Activated CD4-positive, CD25-positive, alpha-beta regulatory T cell (primary cell): ENCODE measurements at places on chromosomes 5 and 9.

- no peak for DNase-seq
Observed at GRCh38 chr9:17025281-17025680, 109.6 kb upstream of the CNTLN start.

DNA sequence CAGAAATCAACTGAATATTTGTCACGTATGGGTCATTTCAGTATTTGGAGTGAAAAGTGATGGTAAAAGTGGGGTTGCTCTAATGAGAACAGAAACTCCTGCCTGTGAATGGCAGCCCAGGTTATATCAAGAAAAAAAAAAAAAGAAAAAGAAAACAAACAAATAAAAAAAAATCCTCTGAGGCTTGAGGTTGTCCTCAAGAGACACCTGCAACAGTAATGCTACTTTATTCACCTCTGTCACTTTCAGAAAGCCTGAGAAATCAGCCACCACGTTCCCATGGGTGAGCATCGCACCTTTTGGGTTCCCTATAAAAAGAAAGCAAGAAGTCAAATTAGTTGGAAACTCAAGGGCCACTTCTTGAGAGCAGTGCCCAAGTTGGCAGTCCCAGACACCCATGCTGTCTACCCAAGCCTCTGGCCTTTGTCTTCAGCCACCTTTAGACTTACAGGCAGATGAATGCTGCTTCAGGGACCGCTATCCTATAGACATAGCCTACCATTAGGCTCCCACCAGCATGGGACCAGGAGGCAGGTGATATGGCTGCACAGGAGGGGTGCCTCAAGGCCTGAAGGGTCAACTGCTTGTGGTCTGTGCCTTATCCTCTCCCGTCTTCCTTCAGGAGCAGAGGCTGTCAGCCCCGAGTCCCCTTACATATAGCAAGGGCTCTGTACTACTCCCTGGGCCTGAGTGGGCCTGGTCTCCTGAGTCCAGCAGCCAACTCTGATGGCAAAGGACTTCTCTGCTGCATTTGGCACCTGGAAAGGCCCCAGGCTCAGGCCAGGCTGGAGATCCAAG lies 31.1 kb upstream of the MEIKIN start:
- DNase-seq: no peak

DNA sequence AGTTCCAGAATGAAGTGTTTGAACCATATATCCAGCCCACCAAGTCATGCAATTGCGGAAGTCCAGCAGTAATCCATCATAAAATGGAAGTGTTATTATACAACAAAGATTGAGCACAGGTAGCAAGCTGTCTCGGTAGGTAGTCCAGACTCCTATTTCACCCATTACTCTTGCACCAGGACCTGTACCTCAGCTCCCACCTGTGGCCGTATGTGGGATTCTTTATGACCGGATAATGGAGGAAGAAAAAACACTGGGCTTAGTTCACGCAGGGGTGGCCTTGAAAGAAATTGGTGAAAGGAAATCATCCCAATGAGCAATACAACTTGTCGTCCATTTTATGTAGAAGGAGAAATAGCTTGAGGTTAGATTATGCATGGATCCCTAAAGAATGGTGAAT lies 216.3 kb downstream of the ESM1 start:
- no peak for DNase-seq

DNA sequence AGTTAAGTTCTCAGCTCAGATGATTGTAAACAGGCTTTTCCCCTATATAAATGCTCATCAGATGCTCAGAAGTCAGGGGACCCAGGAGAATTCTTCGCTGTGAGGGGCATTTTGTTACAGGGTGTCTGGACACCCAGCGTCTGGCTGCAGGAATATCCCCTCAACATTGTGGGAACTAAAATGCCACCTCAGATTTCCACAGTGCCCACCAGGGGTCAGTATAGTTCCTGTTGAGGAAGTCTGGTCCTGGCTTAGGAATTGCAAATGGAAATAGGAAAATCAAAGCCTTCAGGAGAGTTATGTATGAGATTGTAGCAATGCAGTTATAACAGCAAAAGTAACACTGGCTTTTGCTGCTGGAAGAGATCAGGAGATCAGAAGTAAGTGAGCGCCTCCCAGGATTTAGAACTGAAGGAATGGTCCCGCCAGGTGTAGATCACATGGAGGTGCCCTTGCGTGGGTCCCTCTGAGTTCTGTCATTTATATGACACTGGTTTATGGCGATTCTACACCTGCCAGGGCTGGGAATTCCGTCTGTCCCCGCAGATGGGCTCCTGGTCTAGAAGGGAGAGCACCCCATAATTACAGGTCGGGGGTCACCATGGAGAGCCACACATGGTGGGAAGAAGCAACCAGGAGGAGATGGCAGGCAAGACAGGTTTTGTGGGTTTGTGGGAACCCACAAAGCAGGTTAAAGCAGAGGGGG lies 47.1 kb upstream of the CTSL start:
- no peak for DNase-seq

DNA sequence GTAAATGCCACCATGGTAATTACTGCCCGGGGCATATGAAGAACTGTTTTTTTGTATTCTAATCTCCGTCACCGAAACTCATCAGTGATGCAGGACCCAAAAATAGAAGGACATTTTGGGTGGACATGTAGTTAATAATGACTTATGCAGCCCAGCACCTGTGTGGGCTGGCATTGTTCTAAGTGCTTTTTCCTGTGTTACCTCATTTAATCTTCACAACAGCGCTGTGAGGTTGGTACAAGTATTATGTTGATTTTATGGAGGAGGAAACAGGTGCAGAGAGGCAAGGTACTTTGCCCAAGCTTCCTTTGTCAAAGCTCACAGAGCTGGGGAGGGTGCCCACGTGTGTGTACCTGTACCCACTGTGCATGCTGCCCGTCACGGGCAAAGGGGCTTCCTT lies 58.4 kb downstream of the DAPK1 start:
- no peak for DNase-seq

GRCh38 chr5:107154593-107154992 lies 516.1 kb downstream of the EFNA5 start:
- DNase-seq: no peak

DNA sequence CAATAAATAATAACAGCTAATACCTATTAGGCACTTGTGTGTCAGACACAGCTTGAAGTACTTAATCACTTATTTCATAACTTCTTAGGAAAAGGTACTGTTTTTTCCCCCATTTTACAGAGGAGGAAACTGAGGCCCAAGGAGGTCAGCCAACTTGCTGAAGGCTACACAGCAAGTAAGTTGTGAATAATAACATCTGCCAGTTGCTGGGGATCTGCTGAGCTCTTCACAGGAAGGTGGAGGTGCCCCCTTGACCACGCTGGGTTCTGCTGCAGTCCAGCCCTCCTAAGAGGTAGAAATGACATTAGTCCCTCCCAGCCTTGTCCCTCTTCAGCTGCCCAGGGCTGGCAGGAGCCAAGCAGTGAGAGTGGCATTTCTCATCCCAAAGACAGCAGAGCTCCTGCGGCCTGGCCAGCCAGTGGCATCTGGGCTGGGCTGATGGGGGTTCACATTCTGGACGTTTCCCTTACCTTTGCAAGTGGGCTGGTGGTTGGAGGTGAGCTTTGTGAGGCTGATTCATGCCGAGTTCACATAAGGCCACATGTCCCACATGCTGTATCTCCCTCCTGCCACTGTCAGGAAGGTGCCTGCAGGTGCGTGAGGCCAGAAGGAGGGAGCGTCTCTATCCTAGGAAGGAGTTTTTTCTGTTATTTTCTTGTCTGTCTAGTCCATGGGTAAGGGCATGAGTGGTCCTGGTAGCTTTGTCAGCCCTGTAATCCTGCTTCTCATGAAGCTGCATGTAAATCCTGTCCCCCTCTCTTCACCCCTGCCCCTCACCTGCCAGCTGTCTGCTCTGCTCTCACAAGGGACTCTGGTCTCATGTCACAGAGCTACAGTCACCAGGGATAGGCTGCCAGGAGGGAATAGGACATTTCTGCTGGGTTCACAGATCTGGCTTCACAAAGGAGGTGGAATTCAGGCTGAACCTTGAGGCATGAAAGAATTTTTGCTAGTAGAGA lies 171.7 kb downstream of the MACROH2A1 start:
- no peak for DNase-seq

GRCh38 chr5:68845131-68845530 lies 248.7 kb upstream of the SLC30A5 start:
- no peak for DNase-seq

- DNase-seq: no peak
Observed at GRCh38 chr5:136802383-136802782, 437.0 kb upstream of the TRPC7 start.

DNA sequence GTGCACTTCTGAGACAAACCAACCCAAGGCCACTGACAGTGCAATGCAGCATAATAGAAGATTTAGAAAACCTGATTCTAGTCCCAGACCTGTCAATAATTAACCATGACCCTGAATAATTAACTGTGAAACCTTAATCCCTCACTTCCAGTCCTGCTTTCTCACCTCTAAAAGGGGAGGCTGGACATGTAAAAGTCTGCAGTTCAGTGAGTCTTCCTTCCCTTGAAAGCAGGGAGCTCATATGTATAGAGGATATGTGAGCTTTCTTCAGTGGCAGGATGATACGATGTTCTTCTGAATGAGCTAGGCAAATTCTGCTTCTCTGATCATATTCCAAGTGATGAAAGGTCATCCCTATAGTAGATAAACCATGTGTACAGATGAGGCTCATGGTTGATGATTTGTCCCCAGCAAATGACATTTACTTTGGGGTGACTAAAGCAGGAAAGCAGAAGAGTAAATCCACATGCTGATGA lies 2.9 kb downstream of the KCNV2 start:
- DNase-seq: no peak

- peak; percentile 55 for DNase-seq
Observed at GRCh38 chr5:50667023-50667652, 701 bp downstream of the PARP8 start.

DNA sequence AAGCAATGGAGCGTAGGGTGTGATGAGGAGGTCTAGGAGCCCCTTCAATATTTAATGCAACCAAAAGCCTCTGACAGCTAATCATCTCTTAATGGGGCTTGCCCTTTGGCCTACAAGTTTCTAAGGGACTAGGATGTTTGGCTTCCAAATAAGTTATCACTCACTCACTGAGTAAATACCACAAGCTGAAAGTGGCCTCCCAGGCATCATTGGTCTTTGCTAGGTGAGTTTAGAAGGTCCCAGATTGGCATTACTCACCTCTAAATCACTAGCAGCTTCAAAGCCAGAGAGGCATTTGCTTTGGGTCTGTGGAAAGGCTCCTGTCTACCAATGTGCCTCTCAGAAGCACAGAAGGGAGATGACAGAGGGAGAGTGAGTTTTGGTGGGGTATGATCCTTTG lies 344.2 kb downstream of the NTRK2 start:
- no peak for DNase-seq

DNA sequence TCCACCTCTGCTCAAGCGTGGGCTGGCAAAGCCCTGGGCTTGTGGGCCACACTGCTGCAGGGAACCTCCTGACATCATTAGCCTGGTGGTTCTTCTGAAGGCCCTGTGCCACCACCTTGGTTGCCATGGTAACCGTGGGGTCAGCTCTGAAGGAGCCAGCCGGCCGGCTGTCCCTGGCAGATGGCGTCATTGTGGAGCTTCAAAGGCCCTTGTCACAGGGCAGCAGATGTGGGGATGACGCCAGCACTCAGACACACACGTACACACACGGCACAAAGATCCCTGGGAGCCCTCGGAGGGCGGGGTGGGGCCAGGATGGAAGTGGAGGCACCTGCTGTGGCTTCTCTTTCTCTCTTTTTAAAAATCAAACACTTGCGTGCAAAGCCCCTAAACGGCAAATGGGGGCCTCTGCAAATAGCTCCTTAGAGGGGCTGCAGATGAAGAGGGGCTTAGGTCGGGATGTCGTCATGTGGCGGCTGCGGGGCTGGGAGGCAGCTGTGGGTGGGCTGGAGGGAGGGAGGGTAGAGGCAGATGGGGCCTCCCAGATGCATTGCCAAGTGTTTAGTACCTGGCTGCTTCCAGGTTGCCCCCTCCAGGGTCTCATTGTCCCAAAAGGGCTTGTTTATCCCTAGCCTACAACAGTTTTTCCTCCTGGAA lies 19.5 kb upstream of the RPL26L1 start:
- DNase-seq: no peak

- DNase-seq: no peak
Observed at GRCh38 chr9:133787754-133788025, 49.5 kb upstream of the SARDH start.

DNA sequence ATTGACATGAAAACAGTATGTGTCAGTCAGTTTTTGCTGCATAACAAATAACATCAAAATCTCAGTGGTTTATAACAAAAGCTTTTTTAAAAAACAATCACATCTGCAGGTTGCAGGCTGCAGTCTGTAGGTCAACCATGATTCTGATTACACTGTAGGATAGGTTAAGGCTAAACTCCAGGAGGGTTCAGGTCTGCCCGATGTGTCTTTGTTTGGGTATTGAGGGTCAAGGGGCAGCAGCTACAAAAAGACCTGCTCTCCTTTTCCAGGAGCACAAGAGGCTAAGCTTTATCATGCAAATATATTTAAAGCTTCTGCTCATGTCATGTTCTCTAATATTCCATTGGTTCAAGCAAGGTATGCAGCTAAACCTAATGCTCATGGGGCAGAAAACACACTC lies 18.2 kb downstream of the GRIA1 start:
- no peak for DNase-seq

GRCh38 chr5:158979749-158980521 lies 119.8 kb downstream of the EBF1 start:
- DNase-seq: no peak

GRCh38 chr5:59209758-59210359 lies 627.0 kb downstream of the RAB3C start:
- DNase-seq: no peak

DNA sequence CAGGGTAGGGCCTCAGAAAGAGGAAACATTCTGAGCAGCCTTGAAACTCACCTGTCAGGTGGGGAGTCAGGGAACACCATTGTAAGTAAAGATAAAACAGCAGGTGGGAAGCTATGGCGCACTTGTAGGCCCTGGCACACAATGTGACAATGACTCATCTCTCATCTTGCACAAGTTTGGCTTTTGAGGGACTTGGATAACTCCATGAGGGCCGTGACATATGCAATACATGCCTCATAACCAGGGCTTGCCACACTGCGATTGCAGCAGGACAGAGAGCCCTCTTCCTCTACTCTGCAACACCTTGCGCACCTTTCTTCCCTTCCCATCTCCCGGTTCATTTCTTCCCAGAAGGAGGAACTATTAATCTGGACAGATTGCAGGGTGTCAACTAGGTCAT lies 144.9 kb downstream of the CEP120 start:
- no peak for DNase-seq

DNA sequence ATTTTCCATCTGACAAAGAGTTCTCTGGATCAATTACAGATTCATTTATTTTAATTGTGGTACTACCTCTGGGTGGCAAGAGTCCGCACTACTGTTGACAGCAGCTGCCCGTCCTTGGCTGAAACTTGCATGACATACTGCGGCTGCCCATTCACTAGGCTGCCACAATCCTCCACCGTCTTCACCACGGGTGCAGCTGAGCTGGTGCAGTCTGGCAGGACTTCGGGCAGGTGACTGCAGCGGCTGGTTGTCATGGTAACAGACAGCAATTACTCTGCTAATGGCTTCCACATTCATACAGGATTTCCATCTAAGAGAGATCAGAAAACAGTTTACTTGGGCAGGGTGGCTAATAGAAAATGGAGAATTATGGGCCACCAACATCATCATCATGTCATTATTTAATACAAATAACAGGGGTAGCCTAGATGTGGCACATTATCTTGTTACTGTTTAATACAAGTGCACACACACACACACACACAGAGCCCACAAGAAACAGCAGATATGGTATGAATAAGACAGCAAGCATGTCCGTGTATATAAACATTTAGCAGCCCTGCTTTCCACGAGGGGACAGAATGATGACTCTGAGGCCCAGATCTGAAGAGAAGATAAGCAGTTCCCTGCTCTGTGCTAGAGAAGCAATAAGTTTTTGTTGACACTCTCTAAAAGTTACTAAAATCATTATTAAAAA lies 112.3 kb downstream of the MARCHF3 start:
- no peak for DNase-seq

- no peak for DNase-seq
Observed at GRCh38 chr9:72649127-72649442, 127.7 kb downstream of the TMC1 start.
